Activated CD8-positive, alpha-beta T cell treated with anti-CD3 and anti-CD28 coated beads for 36 hours (primary cell): ENCODE measurements at places on chromosomes 5 and 9.

DNA sequence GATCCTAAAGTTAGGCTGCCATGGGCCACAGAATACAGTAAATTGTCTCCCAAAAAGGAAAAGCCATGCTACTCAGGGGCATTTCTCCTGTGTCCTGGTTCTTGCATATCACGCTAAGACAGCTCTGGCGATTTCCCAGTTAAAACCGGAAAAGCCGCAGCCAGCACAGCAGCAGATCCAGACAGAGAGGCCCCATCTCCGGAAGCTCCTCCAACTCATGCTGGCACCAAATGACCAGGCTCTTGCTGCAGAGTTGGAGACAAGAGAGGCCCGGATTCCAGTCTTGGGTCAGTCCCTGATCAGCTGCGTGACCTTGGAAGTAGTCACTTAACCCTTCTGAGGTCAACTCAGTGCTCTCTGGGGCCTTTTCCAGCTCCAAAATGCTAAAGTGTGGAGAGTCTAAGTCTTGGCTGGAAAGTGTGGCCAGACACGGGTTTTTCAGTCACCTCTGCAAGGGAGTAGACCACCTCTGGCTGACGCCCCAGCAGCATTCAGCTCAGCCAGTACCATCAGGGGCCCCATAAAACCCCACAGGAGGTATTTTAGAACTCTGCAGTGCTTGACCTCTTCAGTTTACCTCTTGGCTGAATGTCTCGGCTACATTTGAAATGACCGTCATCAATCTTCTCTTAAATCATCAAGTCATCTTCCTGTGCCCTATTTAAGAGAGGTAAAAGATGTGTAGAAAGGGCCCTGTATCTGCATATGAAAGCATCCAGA is 16.2 kb downstream of the GDNF start:
- DNase-seq: no peak

- no peak for DNase-seq
Measured at GRCh38 chr5:158200619-158201018, 341.7 kb upstream of the CLINT1 start.

DNA sequence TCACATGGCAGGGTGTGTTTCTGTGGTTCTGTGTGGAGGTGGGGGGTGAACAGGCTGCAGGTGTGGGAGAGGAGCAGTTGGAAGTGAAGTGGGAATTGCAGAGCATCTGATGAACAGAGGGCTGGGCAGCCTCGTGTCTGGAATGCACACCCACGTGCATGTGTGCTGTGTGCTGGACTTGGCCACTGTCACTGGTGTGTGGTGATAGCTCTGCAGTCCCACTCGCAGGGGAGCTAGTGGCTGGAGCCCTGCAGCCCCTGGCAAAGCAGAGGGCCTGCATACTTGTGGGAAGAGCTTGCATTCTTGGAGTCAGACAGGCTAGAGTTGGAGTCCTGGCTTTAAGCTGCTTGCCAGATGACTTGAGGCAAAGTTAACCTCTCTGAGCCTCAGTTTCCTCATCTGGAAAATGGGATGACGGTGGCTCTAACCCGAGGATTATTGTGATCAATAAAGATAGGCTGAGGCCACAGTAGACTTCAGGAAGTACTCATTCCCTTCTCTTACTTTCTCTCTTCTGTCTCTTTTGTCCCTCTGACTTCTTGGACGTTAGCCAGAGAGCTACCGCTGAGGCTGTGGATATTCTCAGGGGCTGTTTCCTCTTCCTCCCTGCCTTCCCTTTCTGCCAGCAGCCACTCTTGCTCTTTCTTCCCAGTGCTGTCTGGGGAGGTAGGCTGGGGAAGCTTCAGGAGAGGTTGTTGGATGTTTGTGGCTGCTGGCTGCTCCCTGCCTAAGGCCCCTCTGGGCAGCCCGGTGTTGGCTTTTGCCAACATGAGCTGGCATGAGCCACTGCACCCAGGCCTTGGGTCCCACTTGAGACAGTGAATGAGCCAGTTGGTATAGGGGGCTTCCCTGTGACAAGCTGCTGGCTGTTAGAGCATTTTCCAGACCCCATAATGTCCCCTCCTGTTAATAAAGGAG is 18.3 kb downstream of the PSAT1 start:
- no peak for DNase-seq

DNA sequence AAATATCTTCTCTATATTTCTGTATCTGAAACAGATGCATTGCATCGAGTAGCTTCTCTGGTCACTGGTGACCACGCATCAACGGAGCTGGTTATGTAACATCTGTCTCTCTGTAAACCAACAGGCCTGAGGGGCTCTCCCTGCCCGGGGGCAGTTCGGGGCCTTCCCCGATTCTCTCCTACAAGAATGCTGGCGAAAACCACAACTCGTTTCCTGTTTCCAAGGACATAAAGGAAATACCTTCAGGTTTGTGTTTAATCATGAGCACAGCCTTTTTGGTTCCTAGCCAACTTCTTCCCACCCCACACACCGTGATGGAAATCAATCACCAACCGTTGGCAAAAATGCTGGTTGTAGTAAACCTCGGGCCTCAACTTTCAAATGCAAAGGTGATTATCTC is 25.1 kb downstream of the GDNF start:
- no peak for DNase-seq

- no peak for DNase-seq
Measured at GRCh38 chr5:78288246-78288645, 6.3 kb downstream of the AP3B1 start.

GRCh38 chr9:74645007-74645639 is 148.0 kb downstream of the RORB start:
- no peak for DNase-seq

GRCh38 chr9:14004110-14004509 is 309.8 kb downstream of the NFIB start:
- DNase-seq: no peak

- peak; percentile 53 for DNase-seq
Measured at GRCh38 chr5:141846031-141846430, 32.2 kb downstream of the PCDH1 start.

DNA sequence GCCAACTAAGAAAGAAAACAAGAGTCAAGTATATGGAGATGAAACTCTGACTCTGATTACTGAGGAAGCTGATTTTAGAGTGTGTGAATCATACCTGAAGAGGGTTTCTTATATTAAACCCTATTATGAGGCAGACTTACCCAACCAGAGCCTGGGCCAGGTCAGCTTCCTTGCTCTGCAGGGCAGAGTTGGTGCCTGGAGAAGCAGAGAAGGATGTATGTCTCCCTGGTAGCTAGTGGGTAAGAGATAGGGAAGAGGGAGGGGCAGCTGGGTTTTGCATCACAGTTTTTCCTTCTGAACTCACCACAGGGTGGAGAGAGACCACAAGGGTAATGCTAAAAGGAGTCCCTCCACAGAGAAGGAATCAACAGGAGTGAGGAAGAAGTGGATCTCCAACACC is 104.1 kb downstream of the CMYA5 start:
- DNase-seq: no peak

- peak; percentile 12 for DNase-seq
Measured at GRCh38 chr5:124453221-124454051, 293.0 kb downstream of the ZNF608 start.

DNA sequence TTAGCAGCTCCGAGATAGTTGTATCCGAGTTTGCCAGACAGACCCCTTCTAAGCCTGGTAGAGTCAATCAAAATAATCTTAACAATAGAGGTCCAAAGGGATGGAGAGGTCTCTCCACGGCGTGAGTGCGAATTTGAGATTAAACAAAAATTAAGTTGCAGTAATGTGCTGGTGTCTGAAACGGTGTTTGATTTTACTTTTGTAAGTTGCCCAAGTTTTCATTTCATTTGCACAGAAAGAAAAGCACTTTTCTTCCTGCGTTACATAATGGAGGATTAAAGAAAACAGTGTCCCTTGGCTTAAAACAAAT is 1.2 kb downstream of the IRX1 start:
- no peak for DNase-seq

- no peak for DNase-seq
Measured at GRCh38 chr5:109486200-109486804, 76.5 kb upstream of the PJA2 start.

DNA sequence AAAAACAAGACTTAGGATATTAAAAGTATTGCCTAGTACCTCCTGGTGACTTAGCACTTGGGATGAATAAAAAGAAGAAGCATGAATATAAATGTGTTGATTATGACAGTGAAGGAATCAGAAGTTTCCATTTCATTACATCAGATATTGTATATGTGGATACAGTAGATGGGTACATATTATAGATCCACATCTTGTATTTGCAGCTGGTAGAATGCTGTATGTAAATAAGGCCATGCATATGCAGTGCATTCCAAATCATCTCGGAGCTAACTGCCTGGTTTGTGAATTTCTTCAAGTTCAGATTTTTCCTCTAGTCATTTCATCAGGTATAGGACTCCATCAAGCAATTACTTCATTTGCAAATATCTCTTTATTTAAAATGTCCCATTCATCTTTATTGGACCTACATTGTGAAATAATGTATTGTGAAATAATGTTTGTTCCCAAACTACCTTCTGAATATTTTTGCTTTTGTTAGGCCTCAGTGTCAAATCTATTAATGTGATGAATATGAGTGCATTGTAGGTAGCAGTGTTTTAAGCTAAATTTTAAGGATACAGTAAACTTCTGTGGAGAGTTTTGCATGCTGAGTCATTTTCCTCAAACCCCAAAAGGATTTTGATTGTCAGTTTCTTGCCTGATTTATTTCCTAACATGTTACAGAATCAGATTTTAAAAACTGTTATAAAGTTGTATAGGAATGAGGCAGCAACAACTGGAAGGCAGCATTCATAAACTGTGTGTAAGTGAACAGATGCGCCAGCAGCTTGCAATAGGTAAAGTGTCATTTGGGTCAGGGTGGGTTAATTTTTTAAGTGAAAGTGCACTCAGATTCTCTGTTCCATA is 370.8 kb upstream of the RIOK2 start:
- DNase-seq: no peak

DNA sequence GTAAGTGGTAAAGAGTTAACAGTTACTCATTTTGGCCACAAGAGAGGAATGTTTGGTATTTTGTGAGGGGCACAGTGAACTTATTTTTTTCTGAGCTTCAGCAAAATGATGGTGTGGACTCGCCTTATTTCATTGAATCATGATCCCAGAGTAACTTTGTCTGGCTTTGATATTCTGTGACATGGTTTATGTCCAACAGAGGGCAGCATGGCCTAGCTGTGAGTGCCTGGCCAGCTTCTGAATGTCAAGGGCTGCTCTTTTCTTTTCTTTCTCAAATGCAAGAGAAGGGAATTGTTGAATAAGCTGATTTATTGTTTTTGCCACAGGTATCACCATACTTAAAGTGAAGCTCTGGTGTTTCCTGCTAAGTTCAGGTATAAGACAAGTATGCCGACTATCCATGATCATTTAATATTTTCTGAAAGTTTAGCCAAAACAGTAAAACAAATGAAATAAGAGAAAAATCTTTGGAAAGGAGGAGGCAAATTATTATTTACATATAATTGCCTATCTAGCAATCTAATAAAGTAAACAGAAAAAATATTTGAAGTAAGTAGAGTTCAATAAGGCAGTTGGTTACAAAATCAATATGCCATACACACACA is 31.7 kb downstream of the MRPL22 start:
- DNase-seq: peak; percentile 22

DNA sequence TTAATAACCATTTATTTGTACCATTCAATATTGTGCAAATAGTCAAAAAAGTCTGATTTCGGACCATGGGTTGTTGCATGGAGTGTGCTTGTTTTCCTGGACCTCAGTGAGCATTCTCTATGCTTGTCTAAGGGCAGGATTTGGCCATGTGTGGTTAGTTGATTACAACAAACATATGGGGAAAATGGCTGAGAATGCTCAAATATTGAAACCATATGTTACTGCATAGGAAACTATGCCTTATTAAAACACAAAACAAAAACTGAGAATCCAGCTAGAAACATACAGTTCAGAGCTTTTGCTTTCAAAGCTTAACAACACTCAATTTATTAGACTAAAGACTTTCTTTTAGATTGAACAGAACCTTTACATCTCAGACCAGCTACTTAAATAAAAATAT is 928.3 kb downstream of the NR2F1-AS1 start:
- no peak for DNase-seq

DNA sequence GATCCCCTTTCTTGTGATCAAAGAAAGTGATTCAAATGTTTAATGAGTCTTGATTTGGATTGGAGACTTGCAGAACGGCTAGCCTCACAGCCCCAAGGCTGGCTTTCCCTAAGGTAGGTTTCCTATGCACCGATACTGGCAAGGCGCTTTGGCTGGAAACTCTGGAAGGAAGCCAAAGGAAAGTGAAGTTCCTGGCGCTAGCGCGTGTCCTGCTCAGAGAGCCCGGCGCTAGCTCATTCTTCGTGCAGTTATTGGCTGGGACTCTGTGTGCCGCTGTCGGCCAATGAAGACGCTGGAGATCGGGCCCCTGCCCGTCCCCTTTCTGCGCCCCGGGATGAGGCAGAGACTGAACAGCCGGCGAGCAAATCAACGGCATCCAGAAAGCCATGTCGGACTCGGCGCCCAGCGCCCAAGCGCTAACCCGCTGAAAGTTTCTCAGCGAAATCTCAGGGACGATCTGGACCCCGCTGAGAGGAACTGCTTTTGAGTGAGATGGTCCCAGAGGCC is at the start of gene PCDHGC3:
PCDHGC3 (plus strand) TSS at position 342 of the 507 bp plus-strand sequence; CDS start at position 493, 151 bp downstream.
- DNase-seq: peak; percentile 69

GRCh38 chr9:27150746-27151406 is 41.9 kb downstream of the TEK start:
- DNase-seq: no peak
